Activated T-helper 9 cell treated with anti-CD3 and anti-CD28 coated beads, Interleukin-2, amount 50 U/mL, for 16 hours (primary cell): ENCODE measurements at places on chromosomes 12 and 14.

GRCh38 chr14:34935488-34935887 lies 47.3 kb upstream of the SRP54 start:
- no peak for DNase-seq

DNA sequence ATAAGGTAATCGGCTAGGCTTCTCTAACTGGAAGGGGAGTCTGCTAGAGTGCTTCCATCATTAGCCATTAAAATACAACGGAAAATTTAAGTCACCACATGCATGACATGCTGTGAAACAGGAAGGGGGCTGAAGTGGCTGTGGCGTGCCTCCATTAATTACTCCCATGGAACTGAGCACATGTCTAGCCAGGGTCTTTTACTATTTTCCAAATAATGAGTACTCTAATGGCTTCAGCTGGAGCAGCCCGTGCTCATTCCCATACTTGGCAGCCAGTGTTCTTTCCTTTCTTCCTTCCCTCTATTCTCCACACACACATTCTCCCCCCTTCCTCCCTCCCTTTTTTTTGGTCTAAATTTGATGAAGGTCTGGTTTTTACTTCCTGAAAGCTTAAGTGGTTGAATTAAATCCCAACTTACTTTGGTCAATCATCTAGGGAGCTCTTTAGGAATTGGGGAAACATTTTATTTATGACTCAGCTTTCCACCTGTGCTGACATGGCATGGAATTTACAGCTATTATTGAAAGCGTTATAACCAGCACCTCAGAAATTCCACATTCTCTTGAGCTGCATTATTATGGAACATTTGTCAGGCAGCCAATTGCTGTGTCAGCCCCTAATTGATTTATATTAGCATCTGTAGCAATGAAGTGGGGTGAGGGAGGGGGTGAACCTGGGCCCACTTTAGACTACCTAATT lies 72.3 kb downstream of the LRIG3 start:
- DNase-seq, result no peak

DNA sequence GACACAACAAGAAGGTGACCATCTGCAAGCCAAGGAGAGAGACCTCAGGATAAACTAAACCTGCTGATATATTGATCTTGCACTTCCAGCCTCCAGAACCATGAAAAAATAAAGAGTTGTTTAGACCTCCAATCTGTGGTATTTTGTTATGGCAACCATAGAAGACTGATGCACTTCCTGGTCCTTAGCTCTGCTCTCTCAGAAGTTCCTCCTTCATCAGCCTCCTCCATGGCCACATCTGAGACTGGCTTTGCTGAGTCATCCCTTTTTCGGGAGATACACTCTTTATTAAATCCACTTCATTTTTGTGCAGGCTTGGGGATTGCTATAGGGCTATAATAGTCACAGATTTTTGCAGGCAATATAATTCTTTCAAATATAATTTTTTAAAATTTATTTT lies 89.6 kb upstream of the ATF7IP start:
- no peak for DNase-seq

DNA sequence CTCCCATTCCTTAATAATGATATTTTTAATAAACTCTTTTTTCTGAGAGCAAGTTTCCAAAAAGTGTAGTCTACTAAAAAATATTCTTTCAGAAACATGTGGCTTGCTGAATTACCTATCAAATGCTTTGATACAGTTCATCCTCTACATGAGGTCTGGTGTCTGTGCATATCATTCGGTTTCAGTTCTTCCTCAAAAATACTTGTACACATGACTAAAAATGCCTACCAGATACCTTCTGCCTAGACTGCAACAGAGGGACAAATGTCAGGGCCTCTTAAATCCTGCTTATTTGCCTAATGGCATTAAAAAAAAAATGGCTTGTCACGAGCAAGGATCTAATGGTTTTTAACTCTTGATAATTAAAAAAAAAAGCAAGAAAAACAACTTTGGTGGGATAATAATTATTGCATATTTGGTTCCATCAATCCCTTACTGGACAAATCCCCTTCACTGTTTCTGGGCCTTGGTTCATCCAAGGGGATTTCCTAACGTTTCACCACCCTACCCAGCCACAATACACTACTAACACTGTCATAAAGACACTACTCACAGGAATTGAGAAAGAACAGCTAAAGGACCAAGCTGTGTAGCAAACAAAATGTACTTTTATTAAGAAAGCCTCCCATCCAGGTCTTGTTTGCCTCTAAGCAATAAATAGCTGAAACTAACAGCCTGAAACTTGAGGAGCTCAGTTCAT lies 45.7 kb downstream of the PARP11 start:
- no peak for DNase-seq

DNA sequence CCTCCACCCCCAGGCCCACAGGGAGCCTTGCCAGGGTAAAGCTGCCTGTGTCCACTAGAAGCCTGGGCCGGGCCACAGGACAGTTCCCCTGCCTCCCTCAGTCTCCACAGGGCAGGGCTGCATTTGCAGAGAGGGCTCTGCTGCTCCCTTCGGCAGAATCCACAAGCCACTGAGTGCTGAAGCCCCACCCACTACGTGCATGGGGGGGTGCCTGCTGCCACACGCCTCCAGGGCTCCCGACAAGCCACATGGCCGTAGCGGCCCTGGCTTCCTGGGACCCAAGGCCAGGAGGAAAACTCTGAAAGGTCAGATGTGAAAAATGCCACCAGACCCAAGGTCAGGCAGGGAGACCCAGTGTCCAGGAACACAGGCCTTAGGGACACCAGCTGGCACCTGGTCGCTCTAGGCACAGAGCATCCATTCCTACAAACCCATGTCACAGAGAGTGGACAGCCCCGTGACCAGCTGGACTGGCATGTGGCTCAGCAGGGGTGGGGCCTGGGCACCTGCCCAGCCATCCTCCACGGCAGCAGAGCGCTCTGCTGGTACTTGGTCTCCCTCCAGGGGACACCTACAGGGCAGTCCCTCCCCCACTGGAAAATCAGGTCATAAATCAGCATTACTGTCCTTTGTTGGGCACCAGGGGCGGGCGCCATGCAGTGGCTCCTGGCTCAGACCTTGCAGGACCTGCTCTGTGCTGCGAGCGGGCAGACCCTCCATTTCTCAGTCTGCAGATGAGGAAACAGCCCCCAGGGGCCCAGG lies 42.9 kb downstream of the CCDC85C start:
- no peak for DNase-seq

DNA sequence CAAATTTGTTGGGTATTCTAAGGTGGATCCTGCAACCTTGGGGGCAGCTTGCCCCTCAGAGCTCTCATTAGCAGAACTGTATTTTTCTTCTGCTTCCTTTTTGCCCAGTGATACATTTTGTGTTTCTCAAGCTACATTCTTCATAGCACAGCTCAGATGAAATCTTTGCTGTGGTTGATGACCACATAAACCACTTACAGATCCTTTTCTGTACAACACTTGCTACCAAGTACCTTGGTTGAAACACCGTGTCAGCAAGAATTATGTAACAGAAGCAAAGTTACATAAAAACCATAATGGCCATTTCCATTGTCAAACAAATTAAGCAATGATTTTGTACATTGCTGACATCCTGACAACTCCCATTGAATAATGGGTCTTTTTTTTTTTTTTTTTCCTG lies 9.7 kb upstream of the PLBD1 start:
- DNase-seq, result no peak

DNA sequence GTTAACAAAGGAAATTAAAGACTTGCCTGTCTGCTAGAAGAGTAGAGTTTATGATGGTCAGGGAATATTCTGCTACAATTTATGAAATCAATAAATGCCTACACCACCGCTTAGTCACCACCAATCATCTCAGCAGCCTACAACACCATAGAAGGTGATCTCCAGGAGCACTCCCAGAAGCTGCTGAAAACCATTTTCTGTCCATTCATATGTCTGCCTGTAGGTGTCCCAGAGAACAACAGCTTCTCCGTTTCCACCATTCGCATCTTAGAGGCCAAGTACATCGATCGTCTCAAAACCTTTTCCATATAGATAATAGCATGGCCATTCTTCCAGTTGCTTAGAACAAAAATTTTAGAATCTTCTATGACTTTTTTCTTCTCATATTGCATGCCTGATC lies 303.4 kb downstream of the KCNC2 start:
- no peak for DNase-seq

GRCh38 chr12:83123039-83123438 lies 436.3 kb downstream of the TMTC2 start:
- no peak for DNase-seq

- DNase-seq, result no peak
These were observed 31.7 kb downstream of the MARK3 start for GRCh38 chr14:103416916-103417315.

- no peak for DNase-seq
These were observed 338.5 kb upstream of the SOX5 start for GRCh38 chr12:24287963-24288362.

DNA sequence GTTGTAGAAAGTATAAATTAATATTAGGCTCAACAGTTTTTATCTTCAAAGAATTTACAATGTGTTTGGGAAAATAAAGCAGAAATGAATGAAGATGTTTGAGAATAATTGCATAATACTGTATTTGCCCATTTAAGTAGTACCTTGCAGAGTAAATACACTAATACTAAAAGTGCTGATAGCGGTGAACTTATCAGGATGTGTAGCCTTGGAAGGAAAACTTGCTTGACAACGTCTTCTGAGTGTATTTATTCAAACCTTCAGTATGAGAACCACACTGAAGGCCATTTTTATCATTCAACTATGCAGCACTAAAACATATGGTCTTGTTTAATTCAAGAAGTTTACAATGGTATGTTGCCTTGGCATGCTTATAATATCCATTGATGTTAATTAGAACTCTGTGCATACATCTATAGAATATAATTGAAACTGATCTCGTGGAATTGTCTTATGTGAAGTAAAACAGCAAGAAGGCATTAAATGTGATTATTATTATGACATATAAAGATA lies 41.3 kb downstream of the MSRB3 start:
- no peak for DNase-seq

DNA sequence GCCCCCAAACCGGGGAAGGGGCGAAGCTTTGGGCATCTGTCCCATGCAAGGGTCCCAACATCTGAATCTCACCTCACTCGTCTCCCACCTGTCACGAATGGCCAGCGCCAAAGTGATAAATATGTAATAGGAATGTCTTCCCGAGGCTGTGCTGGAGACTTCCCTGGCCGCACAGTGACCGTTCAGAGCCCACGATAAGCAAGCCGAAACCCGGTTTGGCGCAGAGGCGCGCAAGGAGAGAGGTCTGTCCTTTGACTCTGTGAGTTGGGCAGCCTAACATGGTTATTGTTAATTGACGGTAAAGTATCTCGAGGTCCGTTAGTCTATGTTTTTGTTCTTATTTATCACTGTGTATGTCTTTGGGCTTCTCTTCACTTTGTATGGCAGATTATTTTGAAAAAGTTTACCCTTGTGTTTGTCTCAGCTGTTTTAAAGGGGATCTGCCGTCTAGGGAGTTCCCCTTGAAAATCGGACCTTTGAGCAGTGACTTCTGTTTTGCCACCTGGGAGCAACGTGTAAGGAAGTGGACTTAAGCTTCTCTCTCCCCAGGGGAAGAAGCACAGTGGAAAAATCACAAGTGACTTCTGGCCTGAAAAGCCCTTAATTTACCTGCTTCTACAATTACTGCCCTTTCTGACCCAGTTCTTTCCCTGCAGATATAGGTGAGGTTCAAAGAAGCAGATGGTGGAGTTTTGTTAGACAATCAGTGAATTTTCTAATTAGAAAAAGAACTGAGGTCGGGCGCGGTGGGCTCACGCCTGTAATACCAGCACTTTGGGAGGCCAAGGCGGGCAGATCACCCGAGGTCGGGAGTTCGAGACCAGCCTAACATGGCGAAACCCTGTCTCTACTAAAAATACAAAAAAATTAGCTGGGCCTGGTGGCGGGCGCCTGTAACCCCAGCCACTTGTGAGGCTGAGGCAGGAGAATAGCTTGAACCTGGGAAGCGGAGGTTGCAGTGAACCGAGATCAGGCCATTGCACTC lies 1.1 kb upstream of the TM9SF1 start:
- DNase-seq, result no peak

DNA sequence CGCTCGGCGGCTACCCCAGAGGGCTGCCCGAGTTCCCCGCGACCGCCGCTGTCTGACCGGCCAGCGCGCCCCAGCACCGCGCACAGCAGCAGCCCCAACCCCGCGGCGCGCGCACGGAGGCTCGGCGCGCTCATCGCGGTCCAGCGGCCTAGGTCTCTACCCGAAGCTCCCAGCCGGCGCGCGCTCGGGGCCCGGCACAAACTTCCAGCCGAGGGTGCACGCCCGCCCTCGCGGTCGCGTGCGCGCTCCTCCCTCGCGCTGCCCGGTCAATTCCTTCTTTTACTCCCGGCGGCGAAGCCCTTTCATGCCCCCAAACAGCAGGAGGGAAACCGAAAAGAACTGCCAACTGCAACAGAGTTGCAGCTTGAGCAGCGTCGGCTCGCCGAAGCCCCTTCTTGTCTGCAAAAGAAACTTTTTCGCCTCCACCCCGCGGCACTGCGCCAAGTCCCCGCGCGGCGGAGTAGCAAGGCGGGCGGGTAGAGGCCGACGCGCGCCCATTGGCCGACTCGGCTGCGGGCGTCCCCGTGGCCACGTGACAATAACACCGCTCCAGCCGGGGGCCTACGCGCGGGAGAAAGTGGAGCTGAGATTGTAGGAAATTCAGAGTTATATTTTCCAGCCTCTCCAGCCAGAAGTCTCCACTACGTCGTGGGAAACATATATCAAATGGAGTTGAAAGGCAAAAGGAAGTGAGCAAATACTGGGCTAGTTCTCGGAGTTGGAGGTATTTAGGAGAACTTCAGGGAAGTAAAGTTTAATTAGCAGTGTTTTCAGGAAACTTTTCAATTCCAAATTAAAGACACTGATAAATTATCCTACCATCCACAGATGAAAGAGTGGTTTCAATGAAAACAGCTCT lies at the start of gene LRIG3:
Gene LRIG3 (minus strand): TSS at position 403 of the 859 bp plus-strand sequence. CDS start 269 bp downstream, at position 134.
- no peak for DNase-seq

- no peak for DNase-seq
These were observed 470.9 kb upstream of the STXBP6 start for GRCh38 chr14:25520821-25521220.

GRCh38 chr12:92596383-92596782 lies 106.4 kb upstream of the PLEKHG7 start:
- no peak for DNase-seq

GRCh38 chr12:111361073-111361716 lies 7.7 kb downstream of the PHETA1 start:
- DNase-seq, result no peak

DNA sequence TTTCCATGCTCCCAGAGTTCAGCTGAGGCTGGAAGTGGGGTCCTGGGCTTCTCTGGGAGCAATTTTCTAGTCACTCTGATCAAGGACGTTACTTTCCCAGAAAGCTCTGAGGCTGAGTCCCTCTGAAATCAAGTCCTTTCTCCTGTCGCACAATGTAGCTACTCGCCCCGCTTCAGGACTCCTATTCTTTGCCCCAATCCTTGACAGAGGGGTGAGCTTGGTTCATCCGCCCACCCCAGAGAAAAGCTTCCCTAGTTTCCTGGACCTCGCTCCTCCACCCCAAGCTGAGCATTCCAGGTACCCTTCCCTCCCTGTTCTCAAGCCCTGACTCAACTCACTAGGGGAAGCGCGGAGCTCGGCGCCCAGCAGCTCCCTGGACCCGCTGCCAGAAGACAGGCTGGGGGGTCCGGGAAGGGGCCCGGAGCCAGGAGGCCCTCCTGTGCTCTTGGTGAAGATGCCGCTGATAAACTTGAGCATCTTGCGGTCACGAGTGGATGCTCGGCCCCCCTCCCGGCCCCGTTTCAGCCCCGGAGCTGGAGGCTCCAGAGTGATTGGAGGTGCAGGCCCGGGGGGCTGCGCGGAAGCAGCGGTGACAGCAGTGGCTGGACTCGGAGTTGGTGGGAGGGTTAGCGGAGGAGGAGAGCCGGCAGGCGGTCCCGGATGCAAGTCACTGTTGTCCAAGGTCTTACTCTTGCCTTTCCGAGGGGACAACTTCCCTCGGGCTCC lies 1.6 kb downstream of the AGAP2 start:
- no peak for DNase-seq
